ENCODE measurements at places on chromosomes 1 and 21.

GRCh38 chr1:54882519-54882918 lies 4.5 kb downstream of the DHCR24 start:
- no peak for DNase-seq

GRCh38 chr1:21365036-21365435 lies 74.8 kb upstream of the ECE1 start:
- no peak for DNase-seq

GRCh38 chr1:147541672-147542568 lies 619 bp downstream of the BCL9 start:
- peak; percentile 39 for DNase-seq

GRCh38 chr1:50861772-50862171 lies 98.3 kb downstream of the FAF1 start:
- DNase-seq = no peak

GRCh38 chr1:163315773-163316374 lies 5.9 kb upstream of the NUF2 start:
- DNase-seq = peak; percentile 51

DNA sequence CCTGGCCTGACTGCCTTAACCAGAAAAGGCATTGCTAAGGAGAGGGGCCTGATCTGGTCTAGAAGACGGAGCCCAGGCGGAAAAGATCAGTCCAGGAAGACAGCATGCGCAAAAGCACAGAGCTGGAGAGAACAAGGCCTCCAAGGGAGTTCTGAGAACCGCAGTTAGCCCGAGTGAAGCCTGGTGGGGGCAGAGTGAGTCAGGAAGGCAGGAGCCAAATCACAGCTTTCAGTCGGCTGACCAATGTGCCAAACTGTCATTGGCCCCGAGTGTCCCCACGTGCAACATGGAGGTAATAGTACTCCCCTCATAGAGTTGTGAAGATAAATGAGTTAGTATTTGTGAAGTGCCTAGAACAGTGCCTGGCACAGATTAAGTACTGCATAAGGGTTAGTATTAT lies 1.2 kb upstream of the TSPAN2 start:
- no peak for DNase-seq

DNA sequence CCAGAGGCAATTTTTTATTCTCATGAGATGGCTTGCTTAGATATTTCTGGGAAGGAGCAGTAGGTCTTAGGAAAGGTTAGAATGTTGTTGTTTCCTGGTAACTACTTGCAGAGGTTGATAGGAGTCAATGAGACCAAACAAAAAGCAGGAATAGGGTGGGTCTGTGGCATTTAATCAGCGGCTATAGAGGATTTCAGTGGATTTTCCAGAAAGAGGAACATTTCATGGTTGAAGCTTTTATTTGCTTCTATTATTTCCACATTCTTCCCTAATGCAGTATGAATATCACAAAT lies 111.3 kb upstream of the PALMD start:
- DNase-seq = no peak

DNA sequence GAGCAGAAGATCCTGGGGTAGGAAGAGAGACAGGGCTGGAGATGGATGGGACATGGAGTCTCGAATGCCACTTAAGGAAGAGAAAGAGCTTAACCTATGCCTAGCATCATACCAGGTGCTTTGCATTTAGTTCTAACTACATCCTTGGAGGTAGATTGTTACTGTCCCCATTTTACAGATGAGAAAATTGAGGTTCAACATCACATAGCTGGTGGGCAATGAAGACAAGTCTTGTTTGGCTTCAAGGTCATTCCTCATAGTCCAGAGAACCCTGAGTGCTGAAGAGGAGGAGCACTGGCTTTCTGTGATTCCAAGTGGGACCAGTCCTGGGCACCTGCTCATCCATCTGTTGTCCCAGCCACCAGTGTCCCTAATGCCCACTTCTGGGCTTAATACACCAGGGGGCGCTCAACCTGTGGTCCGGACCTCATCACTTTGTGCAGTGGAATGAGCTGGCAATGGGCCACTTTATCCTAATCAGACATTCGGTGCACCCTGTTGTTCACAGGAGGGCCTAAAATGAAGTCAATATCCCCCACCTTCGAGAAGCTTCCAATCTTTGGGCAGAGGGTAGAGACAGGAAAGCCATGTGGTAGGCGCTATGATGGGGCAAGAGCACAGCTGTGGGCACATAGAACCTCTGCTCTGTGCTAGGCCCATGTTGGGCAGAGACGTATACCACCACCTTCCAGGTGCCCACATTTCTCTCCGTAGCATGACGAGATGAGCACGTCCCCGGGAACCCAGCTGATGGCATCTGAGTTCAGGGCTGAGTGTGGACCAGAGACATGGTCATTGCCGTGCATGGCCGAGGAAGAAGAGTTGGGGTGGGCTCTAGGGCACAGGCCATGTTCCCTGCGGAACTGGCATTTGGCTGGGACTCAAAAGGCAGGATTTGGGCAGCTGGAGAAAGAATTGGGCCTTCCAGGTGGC lies 9.2 kb downstream of the RPS6KA1 start:
- DNase-seq = peak; percentile 73

GRCh38 chr1:51907079-51907702 lies 28.7 kb upstream of the NRDC start:
- no peak for DNase-seq

DNA sequence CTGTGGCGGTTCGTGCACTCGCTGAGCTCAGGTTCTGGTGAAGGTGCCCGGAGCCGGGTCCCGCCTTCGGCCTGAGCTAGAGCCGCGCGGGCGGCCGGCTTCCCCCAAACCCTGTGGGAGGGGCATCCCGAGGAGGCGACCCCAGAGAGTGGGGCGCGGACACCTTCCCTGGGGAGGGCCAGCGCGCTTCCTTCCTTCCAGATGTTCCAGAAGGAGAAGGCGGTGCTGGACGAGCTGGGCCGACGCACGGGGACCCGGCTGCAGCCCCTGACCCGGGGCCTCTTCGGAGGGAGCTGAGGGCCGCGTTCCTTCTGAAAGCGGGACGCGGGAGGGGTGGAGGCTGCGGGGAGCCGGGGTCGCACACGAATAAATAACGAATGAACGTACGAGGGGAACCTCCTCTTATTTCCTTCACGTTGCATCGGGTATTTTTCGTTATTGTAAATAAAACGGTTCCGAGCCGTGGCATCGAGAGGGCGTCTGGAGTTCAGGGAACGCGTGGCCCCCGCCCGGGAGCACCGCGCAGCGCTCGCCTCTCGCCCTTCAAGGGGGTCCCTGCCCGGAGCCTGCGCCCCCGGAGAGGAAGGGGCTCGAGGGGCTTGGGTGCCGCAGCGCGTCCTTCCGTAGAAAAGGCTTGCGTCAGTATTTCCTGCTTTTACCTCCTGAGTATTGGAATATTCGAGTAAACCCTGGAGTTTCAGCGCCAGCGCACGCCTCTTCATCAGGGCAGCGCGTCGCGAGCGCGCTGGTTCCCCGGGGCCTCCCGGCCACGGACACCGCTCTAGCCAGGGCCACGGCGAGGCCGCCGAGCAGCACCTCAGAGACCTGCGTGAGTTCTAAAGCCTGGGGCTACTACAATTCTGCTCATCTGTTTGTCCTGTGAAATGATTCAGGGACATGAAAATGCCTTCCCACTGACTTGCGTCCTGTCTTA lies 11.5 kb downstream of the YBEY start:
- no peak for DNase-seq

DNA sequence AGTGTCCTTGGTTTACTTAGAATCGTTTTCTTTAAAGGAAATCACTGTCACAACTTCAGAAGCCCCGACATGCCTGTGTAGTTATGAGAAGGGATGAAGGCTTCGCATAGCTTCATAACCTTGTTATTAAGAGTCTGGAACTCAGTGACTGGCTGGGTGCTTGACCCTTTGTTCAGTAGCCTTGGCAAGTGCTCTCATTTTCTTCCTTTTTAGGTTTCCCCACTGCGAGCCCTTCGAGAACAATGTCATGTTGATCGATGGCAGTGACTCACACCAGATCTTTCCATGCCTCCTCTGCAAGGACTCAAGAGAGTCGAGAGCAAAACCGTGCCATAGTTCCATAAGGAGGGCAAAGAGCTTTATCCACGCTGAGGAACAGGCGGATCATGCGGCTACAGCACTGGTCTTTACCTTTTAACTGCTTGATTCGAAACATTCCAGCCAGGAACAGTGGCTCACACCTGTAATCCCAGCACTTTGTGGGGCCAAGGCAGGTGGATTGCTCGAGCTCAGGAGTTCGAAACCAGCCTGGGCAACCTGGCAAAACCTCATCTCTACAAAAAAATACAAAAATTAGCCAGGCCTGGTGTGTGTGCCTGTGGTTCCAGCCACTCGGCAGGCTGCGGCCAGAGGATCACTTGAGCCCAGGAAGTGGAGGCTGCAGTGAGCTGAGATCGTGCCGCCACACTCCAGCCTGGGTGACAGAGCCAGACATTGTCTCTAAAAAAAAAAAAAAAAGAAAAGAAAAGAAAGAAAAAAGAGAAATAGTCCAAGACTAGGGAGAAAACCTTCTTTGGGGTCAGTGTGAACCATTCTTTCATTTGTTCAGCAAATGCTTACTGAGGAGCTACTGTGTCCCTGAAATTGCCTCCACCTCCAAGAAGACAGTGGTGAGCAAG lies 95.4 kb upstream of the ERRFI1 start:
- DNase-seq = peak; percentile 21

- peak; percentile 88 for DNase-seq
These were observed 200.7 kb upstream of the RAB4A start for GRCh38 chr1:229070168-229070567.

DNA sequence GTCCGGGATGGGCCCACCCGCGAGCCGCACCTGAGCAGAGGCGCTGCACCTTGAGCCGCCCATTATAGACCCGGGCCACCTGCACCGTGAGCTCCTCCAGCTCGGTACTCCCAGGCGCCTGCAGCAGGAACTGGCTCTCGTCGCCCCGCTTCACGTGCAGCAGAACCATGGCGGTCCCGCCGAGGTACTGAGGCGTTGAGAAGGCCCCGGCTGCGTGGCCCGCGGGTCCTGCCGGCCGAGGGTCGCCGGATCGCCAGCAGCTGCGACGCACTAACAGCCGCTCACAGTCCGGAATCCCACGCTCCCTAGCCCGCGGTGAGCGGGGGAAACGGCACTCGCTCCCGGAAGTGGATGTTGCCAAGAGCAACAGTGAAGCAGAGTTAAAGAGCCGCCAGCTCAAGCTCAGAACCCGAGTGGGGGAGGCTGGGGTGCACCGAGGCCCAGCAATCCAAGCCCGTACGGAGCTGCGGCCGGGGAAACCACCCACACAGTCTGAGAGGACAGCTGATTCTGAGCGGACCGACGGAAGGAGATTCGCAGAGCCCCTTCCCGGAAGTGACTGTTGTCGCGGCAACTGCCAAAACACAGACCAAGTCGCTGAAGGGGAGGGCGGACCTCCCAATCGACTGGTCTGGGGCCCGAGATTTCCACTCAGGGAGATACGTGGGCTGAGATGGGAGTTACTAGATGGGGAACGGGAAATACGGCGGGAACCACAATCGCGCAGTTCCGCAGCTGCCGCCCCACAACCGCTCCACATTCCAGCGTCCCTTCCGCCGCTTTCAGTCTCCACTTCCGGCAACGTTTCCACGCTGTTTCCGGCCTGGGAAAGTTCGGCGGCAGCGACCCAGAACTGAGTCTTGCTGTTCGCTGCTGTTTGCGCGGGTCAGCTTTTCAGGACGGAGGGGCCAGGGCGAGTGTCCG lies at the start of gene CFAP298:
CFAP298 (minus strand) TSS at position 303 of the 924 bp plus-strand sequence; CDS start at position 169, 134 bp downstream.
- peak; percentile 88 for DNase-seq

DNA sequence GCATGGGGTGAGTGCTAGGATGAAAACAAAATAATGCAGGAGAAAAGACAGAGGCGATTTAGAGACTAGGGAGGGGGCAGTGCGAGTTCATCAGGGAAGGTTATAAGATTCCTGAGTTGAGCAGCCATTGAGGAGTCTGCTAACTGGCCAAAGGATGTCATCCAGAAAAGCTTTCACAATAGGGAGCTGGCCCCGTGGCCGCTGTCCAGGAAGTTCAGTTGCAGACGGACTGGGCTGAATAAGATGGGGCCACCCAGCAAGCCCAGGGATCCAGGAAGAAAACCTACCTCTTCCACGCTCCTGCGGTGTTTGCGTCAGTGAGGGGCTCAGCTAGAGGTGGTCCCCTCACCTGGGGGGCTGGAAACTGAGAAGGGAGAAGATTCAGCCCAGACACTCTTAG lies 4.0 kb upstream of the PKP1 start:
- no peak for DNase-seq

GRCh38 chr1:24643363-24644099 lies 429 bp downstream of the SRRM1 start:
- peak; percentile 4 for DNase-seq

- no peak for DNase-seq
These were observed 32.2 kb downstream of the SIPA1L2 start for GRCh38 chr1:232597721-232598120.

- DNase-seq = no peak
These were observed 227.5 kb upstream of the LYPLAL1 start for GRCh38 chr1:218946147-218946546.

- peak; percentile 83 for DNase-seq
These were observed 3.8 kb upstream of the RGSL1 start for GRCh38 chr1:182446033-182446669.

- DNase-seq = no peak
These were observed 1.8 kb downstream of the OTUD7B start for GRCh38 chr1:150008699-150009098.

- peak; percentile 41 for DNase-seq
These were observed 569 bp upstream of the WARS2 start for GRCh38 chr1:119141020-119141424.

DNA sequence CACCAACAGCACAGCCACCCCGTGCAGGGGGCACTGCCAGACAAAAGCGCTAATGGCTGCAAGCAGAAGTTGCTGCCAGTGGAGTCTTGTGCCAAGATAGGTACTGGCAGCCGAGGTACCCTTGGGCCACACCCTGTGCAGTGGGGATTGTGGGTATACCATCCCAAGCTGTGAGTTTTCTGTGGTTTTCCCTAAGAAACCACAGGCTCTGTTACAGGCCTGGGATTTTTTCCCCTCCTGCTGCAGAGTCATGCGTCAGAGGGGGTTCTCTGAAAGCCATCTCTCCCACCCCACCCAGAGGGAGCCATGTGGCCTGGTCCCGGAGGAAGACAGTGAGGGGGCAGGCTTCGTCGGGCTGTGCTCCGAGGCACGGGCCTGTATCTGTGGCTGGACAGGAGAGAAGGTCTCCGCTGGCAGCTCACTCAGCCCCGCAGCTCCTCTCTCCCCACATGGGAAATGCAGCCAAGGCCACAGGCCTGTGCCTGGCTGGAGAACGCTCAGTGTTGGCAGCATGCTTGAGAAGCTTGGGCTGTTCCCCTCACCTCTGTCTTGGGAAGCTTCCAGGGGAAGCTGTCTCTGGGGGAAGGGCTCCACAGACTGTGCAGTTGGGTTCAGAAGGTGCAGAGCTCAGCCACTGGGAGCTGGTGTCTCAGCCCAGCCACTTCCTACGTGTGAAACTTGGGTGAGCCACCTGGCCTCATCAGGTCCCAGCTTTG lies 42.5 kb downstream of the NEK2 start:
- DNase-seq = no peak

- no peak for DNase-seq
These were observed 165.7 kb upstream of the IRF2BP2 start for GRCh38 chr1:234775477-234776246.

- DNase-seq = no peak
These were observed 64.1 kb downstream of the ATP2B4 start for GRCh38 chr1:203690730-203691129.

DNA sequence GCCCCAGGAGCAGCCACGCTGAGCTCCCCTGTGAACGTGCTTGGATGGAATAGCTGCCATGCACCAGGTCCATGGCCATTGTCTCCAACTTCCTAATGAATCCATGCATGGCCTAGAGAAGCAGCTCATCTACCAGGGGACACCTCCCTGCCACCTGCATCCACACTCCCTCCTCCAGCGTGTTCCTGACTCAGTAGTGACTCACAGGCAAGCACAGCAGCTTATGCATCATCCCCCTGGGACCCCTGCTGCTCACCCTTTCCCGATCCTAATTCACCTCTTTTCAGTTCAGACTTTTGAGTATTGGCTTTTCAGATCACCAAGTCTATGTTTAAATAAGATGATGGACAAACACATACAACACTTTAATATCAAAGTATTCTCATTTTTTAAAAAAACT lies 39.9 kb upstream of the TADA1 start:
- no peak for DNase-seq

Data from SK-MEL-5 (cell line).